Stimulated activated CD8-positive, alpha-beta memory T cell treated with anti-CD3 and anti-CD28 coated beads, Interleukin-15, amount 100 ng/mL, for 48 hours (primary cell): ENCODE measurements at places on chromosomes 1 and 21.

DNA sequence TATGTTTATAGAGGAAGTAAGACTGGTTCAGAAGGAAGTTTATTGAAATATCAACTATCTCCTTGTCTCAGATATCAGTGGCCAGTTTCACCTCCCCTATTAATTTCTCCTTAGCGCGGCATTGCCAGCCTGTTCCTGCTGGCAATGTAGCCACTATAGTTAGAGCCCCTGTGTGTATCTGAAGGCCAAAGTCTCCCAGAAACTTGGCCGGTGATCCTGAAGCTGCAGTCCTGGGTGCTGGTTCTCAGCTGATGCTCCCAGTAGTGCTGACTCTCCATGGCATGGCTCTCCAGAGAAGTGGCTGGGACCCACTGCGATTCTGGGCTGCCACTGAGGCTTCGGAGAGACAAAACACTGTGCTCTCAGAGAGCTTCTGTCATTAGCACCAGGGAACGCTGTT is 59.9 kb downstream of the TNN start:
- no peak for DNase-seq

DNA sequence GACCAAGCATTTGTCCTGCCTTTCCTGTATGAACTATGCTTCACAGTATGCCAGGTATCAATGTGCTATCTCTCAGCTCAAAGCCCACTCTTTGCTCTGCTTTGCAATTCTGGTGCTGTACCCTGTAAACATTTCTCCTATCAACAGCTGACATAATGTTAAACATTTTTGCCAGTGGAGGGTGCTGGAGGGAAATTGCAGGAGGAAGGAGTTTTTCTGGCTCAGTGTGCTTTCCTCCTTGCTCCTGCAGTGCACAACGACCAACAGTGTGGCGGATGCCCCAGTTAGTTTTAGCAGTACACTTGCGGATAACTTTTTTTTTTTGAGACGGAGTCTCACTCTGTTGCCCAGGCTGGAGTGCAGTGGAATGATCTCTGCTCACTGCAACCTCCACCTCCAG is 67.1 kb upstream of the PTGFRN start:
- DNase-seq: no peak

DNA sequence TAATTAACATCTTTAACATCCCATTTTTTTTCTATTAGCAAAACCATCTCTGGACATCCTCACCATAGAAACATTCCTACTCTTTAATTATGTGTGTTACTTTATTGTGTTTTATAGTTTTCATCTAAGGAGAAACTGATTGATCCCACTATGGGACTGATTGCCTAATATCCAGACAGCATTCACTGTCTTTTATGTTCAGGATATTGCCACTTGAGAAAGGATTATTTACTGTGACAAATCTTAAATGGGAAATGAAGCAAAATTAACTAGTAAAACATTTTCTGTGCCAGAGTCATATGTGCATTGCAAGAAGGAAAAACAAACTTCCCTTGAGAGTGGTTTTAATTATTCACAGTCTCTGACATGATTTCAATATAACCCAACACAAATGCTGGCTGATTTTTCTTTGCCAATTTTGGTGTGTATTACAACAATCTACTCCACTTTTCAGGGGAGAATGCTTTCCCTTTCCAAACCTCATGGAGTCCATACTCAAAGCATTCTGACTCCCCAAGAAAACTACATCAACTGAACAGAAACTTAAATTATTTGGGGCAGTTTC is 15.8 kb upstream of the RGS13 start:
- DNase-seq: no peak

GRCh38 chr1:230222678-230223077 is 155.6 kb downstream of the GALNT2 start:
- DNase-seq: no peak

GRCh38 chr1:42999308-42999707 is 40.6 kb upstream of the SLC2A1 start:
- no peak for DNase-seq

DNA sequence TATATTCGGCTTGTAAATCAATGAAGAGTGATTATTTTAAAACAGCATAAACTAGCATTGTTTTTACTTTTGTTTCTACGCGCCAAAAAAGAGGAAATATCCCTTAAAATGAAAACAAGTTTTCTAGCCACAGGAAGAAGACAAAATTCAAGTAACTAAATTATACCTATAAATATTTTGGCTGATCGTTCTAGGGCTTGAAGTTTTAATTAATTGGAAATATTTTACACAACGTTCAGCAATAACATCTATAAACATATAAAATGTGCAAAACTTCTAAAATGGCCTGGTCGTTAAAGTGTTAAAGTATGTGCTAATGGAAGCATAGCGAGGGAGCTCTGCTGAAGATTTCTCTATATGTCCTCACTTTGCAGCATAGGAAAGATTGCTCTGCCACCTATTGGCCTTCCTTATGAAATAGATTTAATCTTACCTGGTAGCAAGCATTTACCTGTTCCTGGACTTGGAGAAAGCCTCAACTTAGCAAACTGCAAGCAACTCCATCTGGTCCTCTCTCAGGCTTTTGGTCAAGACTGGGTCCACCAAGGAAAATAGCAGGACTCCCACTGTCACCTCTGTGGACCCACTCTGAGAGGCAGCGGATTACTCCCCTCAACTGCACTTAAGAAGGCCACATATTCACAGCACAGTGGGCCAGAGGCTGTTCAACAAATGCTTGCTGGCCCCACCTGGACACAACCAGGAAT is 351.3 kb upstream of the RUNX1 start:
- DNase-seq: no peak

- DNase-seq: no peak
These were observed 301.9 kb upstream of the RUNX1 start for GRCh38 chr21:35350965-35351364.

GRCh38 chr1:225677350-225678124 is 24.6 kb upstream of the ENAH start:
- no peak for DNase-seq

GRCh38 chr21:33893917-33894316 is 21.7 kb downstream of the ATP5PO start:
- no peak for DNase-seq

- DNase-seq: no peak
These were observed 64.1 kb upstream of the SCAF4 start for GRCh38 chr21:31795992-31796391.

- no peak for DNase-seq
These were observed 38.5 kb upstream of the CTTNBP2NL start for GRCh38 chr1:112357467-112357866.

- DNase-seq: no peak
These were observed 345.5 kb downstream of the SMYD3 start for GRCh38 chr1:246161626-246162025.

GRCh38 chr1:5906966-5907365 is 85.3 kb downstream of the NPHP4 start:
- no peak for DNase-seq

- DNase-seq: no peak
These were observed 37.5 kb upstream of the RUNX3 start for GRCh38 chr1:24967555-24967954.

- DNase-seq: no peak
These were observed 128.6 kb downstream of the LHX4 start for GRCh38 chr1:180358649-180359048.

GRCh38 chr1:25911162-25911561 is 4.9 kb upstream of the STMN1 start:
- no peak for DNase-seq

DNA sequence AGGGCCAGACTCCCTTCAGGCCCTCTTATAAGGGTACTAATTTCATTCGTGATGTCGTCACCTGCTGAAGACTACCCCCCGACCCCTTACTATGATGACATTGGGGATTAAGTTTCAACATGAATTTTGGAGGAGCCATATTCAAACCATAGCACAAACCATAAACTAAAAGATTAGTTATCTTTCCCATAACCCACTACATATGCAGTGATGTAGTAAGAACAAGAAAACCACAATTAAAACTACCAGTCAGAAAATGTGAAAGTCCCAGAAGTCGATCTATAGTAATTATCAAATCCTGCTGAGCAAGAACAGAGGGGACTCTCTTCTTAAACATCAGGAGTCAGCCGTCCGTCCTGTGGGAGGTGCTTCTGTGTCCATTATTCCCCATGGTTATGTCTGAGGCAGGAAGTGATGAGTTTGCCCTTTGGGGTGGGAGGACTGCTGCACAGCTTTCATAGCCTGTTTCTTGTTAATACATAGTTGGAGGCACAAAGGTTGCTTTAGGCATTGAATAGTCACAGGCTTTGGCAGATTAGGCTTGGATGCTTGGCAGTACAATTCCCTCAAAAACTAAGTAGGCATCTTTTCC is 35.9 kb upstream of the PTGFRN start:
- peak; percentile 36 for DNase-seq

DNA sequence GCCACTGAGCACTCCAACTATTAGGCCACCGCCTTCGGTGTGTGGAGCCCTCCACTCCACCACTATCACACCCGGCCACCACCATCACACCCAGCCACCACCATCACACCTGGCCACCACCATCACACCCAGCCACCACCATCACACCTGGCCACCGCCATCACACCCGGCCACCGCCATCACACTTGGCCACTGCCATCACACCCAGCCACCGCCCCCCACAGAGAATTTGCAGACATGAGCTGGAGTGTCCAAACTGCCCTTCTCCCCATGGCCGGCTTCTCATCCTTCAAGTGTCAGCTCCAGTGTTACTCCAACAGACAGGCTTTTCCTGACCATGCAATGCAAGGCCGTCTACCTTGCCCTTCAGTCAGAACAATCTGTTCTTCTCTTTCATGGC is 50.4 kb upstream of the A3GALT2 start:
- DNase-seq: no peak

DNA sequence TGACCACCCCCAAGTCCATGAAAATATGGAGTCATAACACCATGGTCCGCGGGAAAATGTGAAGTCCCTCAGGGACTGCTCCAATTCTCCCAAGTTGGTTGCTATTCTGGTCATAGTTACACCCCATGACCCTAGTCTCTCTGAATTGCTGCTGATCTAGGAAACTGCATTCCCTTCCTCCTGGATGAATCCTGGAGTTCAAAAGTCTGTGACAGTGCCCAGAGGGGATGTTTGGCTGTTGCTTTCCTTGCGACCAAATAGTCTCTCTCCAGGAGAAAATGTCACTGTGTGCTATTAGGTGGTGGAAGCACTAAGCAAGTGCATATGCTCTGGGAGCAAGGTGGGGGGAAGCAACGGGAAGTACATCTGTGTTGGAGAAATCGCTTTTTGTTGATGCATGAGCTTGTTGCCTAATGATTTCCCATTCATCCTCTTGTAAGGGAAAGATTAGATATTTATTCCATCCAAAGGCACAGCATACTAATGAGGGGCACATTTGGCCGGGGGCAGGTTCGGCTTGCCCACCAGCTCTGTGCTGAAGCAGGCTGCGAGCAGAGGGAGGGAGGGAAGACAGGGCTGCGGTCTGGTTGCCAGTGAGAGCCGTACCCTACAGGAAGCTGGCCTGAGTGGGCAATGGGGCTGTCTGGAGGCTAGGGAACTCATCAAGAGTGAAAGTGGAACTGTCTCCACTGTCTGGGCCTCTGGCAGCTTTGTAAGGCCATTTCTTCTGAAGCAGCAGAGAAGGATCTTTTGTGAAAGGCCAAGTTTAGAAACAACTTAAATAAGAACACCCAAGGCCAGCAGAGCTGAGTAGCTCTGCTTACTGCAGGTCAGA is 27.2 kb downstream of the SYT6 start:
- DNase-seq: no peak

- no peak for DNase-seq
These were observed 250.6 kb upstream of the ZP4 start for GRCh38 chr1:238141353-238141752.

GRCh38 chr1:6041432-6042062 is 4.1 kb upstream of the KCNAB2 start:
- no peak for DNase-seq
